ENCODE measurements at places on chromosomes 11 and 22.

GRCh38 chr22:46984751-46985506 lies 222.5 kb downstream of the TBC1D22A start:
- DNase-seq = no peak

- DNase-seq = no peak
Measured at GRCh38 chr11:76147106-76147740, 59.1 kb downstream of the WNT11 start.

- no peak for DNase-seq
Measured at GRCh38 chr11:8566613-8567210, 27.3 kb downstream of the STK33 start.

DNA sequence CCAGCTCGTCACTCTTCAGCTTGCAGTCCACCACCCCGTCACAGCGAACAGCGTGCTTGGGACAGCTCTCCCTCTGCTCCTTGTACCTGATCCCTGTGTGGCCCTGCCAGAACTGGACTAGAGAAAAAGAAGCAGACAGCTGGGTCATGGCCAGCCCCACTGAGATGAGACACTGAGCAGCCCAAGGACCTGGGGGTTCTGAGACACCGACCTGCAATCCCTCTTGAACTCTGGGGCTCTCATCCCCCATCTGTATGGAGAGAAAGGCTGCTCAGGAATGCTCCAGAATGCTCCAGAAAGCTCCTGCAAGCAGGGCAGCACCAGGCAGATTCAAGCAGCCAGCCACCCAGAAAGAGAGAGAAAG lies 14.8 kb downstream of the TMPRSS13 start:
- DNase-seq = no peak
